ENCODE measurements at places on chromosomes 16 and 17.

- no peak for DNase-seq
Observed at GRCh38 chr16:12252616-12253015, 276.1 kb downstream of the SNX29 start.

DNA sequence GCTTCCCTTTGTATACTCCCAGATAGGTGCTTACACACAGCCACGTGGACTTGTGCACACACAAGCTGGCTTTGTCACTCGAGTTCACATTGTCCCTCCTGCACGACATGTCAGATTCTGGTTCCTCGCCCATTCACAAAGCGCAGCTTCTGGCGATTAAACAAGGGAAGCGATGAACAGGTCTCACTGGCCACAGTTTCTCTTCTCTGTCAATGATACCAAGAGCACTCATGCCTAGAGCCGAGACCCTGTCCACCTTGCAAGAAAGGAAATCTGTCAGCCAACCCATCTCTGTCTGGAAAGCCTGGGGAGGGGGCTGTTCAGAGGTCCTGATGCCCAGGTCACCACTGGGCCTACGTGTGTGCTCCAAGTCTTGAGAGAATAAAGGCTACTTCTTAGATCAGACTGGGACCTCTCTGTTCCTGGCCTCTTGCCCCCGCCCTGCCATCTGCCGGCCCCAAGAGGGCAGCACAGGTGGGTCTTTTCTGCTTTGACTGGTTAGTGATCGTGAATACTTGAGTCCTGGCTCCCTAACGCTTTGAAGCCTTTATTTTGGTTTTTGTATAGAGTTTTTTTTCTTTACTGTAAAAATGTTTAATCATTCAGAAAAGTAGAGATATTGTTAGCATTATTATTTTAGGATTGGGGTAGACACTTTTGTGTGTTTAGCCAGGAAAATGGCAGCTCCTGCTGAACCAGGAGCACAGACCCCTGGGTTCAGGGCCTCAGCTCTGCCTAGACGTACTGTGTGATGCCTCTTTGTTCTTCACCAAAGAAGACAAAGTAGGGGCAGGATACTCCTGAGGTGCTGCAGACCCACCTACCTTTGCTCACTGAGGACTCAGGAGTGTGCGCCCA lies 104.7 kb downstream of the MRM1 start:
- no peak for DNase-seq

- DNase-seq = no peak
Observed at GRCh38 chr17:6100146-6100545, 30.0 kb downstream of the WSCD1 start.

- DNase-seq = no peak
Observed at GRCh38 chr16:12350945-12351344, 374.4 kb downstream of the SNX29 start.

- DNase-seq = no peak
Observed at GRCh38 chr17:80191865-80192661, 22.2 kb downstream of the CARD14 start.

DNA sequence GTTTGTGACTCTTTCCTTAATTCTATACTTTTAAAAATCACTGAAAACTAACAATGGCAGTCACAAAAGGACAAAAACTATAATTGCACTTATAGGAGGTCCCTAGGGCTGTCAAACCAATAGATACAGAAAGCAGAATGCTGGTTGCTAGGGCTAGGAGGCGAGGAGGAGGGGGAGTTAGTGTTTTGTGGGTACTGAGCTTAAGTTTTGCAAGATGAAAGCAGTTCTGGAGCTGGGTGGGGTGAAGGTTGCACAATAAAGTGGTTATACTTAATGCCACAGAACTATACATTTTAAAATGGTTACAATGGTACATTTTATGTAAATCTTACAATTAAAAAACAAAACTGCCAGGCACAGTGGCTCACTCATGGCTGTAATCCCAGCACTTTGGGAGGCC lies 27.3 kb downstream of the NUBP1 start:
- no peak for DNase-seq

GRCh38 chr16:53061256-53061655 lies 6.5 kb downstream of the CHD9 start:
- DNase-seq = no peak

DNA sequence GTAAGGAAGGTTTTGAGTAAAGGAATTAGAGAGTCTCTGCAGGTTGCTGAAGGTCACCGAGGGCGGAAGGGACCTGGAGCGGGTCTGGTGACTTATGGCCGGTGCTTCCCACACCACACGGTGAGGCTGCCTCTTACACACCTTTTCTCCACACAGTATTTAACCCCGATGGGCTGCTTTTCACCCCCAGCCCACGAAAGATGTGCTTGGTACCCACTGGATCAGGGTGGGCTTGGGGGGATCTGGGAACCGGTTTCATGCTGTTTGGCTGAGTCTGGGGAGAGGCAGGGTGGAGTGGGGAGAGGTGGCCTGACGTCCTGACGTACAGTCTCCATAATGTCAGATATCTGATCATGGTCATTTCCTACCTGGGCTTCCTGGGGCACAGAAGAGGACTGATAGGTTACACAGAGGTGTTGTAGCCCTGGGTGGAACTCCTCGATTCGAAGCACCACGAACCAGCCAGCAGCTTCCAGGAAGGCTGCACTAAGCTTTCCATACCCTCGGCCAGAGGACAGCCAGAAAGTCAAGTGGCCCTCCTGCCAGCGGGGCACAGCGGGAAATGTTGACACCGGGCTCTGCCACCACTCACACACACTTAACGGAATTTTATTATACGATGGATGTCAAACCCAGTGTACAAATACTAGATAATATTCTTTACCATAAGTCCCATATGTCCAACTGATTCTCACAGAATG lies 34.0 kb downstream of the OR1D5 start:
- DNase-seq = no peak

- DNase-seq = no peak
Observed at GRCh38 chr16:58137581-58137980, 8.4 kb upstream of the CFAP20 start.

DNA sequence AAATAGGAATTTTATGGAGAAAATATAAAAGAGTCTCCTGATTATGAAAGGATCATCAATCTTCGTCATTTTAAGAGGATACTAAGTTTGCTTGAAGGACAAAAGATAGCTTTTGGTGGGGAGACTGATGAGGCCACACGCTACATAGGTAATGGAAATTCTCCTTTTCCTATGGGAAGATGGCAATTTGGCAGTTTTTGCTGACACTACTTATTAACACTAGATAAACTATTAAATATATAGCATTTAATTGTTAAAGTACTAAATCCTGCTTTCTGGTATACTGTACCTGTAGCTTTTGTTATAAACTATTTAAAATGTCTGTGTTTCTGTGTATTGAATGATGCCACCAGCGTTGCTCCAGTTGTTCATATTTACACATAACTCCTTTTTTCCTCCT lies 12.6 kb downstream of the ALDH3A2 start:
- no peak for DNase-seq

GRCh38 chr17:32546031-32546444 lies 59.2 kb downstream of the CDK5R1 start:
- DNase-seq = no peak

- peak; percentile 45 for DNase-seq
Observed at GRCh38 chr17:7650509-7651096, at the start of gene ATP1B2. Gene ATP1B2, plus strand, starts transcription at chr17:7650926. Its CDS starts 593 bp downstream, at chr17:7651519.

Data from stimulated activated CD4-positive, alpha-beta T cell treated with anti-CD3 and anti-CD28 coated beads, TNF-alpha, amount 100 ng/mL, for 1 hour (primary cell).